Muscle of arm (tissue), 14 donors: ENCODE measurements at places on chromosomes 16 and 17.
A peak's percentile ranks its signal among the peaks of the same experiment; 100 is the strongest.

DNA sequence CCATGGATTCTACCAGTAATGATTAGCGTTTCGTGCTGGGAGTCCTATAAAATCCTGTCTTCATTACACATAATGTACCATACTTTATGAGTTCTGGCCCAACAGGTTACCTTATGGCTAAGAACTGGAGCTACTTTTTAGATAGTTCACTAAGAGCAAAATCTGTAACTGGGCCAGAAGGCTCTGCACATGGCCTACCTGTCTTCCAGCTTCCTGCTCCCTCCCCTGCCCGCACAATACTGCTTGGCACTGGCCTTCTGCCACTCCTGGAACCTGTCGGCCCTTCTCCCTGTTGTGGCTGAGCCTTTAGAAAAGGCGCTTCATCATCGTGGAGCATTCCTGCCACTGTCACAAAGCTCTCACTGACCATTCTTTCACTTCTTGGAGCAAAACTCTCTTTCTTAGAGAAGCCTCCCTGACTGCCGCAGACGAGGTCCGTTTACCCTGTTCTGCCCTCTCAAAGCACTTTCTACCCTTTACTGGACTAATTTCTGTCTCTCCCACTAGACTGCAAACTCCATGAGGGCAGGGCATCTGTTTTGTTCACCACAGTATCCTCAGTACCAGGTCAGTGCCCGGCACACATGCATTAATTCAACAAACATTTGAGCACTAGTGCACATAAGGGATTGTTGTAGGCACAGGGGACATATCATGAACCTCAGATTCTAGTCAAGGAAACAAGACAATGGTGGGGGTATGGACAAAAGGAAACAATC is 116.5 kb downstream of the PARN start:
- no peak for DNase-seq

- DNase-seq: no peak
Measured at GRCh38 chr16:31177136-31177535, 2.8 kb upstream of the FUS start.

- peak; percentile 89 for DNase-seq
Measured at GRCh38 chr17:57875290-57876022, 25.6 kb upstream of the MRPS23 start.

GRCh38 chr17:57939797-57940196 is 15.4 kb downstream of the CUEDC1 start:
- no peak for DNase-seq

DNA sequence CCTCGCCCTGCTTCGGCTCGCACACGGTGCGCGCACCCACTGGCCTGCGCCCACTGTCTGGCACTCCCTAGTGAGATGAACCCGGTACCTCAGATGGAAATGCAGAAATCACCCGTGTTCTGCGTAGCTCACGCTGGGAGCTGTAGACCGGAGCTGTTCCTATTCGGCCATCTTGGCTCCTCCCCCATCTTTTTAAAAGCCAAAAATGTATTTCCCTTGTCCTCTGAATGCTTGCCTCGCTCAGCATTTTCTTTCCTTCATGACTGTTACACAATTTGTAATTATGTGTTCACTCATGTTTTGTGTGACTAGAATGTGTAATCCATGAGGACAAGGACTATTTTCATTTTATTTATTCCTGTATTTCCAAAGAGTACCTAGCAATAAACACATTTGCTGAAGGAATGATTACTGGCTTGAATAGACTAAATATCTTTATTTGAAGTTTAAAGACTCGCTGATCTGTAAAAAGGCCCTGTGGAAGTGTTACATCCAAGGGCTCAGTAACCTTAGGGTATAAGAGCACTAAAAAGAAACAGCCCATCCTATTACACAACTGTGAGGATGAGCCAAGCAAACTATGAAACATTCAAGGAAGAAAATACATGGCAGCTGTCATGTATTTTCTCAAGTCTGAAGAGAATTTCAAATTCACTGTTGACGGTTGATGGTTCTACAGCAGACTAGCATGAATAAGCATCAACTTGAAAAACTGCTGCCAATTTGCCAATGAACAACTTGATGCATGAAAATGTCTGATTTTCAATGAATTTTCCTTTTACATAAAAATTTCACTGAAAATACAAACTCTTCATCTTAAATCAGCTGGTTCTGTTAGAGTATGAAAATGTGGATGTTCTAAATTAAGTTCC is 192.6 kb downstream of the MYO1D start:
- DNase-seq: no peak

- DNase-seq: no peak
Measured at GRCh38 chr17:32931686-32932085, 3.7 kb downstream of the TMEM98 start.

DNA sequence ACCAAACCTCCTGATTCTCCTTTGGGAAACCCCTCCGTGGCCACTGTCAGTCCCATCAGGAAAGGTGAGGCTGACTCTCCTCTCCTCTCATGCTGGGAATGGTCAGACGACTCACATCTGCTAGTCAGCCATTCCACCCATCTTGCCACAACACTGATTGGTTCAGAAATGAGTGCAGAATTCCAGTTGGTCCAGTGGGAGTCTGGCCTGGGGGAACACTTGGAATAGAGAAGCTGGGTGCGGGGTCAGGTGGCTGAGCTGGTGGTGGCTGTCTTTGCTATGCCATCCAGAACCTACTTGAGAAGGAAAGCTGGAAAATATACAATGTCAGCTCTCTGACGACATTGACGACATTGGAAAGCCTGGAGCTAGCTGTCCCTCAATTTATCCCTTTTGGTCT is 23.6 kb upstream of the PLLP start:
- DNase-seq: no peak

DNA sequence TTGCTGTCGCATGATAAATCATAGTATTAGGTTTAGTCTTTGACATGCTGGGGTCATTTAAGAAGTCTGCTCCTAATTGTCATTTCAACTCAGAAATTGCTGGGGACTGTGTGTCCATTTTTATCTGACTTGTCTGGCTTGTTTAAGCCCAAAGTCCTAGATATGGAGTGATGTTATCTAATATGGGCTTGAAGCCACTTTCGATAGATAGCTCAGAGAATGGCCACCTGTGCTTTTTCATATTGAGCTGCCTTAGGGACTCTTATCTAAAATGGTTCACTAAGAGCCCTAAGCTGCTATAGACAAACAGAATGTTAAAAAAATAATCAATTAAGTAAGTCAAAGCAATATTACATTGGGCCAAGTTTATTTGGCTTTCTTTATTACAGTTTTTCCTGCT is 81.6 kb upstream of the CNTNAP4 start:
- DNase-seq: no peak

DNA sequence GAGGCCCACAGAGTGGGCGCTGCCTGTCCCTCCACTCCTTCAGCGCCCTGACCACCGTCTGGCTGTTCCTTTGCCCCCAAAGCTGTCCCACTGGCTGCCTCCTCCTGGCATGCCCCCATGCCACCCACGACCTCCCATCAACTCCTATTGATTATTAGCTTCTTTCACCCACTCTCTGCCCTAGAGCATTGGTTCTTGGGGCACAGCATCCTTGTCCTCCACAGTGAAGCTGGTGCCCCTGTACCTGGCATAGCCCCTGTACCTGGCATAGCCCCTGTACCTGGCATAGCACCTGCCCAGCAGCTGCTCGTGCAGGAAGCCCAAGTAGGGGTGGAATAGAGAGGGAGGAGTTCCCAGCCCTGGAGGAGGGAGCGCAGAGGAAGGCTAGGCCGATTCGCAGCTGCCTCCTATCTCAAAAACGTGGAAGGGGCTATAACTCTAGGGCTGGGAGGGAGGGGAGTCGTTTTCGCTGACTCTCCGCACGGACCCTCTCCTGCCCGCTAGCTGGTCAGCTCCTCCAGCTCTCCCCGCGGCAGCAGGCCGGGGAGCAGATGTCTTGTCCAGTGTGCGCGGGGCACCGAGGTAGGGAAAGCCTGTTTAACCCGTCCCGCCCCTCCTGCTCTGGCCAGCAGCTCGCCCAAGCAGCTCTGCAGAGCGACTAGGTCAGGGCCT is 5.7 kb upstream of the ACTG1 start:
- DNase-seq: no peak

DNA sequence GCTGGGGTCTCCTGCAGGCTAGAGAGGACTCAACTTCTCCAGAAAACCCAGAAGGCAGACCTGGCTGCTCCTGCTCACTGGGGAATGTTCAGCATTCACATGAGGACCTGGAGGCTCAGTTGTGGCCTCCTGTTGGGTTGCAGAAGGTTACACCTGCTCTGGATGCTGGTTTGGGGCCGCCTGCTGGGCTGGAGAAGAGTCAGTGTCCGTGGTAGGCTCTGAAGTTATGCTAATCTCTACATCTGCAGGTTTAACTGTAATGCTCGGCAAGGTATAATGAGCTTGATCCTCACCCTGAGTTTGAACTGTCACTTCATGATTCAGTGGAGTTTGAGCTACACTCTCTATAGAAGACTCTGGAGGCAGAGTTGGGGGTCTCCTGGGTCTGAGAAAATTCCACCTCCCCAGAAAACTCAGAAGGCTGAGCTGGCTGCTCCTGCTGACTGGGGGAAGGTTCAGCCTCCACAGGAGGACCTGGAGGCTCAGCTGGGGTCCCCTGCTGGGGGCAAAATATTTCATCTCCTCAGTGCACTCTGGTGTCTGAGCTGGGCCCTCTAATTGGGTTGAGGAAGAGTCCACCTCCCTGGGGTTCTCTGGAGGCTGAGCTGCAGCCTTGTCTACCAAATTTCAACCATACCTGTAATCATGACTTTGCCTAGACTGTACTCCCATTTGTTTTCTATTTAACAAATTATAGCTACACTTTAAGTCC is 23.5 kb downstream of the RDM1 start:
- no peak for DNase-seq

- no peak for DNase-seq
Measured at GRCh38 chr17:78678222-78678557, 101.0 kb upstream of the DNAH17 start.

GRCh38 chr17:49557312-49558024 is 18.2 kb upstream of the NXPH3 start:
- no peak for DNase-seq

DNA sequence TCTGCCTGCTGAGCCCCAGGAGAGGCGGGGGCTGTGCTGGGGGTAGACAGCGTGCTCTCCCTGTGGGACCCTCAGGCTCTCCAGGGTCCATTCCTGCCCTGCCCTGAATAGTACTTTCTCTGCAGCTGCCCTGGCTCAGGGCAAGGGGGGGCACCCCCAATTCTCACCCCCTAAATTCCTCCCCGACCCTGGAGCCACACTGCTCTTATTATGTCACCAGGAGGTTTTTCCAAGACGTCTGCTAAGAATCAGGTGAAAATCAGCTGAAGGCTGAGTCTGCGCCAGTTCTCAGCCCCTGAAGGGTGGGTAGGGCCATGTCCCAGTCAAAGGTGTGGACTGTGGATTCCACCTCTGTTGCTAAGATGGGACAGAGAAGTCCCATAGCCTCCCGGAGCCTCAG is 49.9 kb upstream of the MAP3K14 start:
- no peak for DNase-seq

DNA sequence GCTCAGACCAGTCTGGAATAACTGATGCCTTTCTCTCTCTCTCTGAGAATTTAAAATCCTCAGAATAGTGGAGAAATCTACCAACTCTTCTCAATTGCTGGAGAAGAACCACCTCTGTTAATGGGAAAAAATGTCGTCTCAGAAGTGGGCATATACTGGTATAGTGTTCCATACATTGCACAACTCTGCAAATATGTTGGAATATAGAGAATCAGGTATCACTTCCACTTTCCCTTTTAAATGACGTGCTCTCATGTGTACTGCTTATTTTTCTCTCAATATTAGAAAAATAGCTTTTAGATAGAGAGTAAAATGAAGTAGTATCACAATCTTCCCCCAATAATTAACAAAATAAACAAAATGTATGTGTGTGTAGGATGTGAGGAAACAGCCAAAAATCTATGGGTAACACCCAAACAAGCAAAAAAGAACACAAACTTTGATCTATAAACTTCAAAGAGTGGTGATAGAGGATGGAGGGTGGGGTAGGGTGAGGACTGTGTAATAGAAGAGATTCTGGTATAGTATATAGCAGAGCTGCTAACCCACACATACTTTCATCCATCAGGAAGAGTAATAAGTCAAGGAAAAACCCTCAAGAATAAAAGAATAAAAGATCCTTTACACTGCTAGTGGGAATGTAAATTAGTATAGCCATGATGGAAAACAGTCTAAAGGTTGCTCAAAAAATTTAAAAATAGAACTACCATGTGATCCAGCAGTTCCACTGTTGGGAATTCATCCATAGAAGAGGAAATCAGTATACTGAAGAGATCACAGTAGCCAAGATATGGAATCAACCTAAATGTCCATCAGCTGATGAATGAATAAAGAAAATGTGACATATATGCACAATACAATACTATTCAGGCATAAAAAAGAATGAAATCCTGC is 46.9 kb downstream of the NFATC3 start:
- DNase-seq: no peak

DNA sequence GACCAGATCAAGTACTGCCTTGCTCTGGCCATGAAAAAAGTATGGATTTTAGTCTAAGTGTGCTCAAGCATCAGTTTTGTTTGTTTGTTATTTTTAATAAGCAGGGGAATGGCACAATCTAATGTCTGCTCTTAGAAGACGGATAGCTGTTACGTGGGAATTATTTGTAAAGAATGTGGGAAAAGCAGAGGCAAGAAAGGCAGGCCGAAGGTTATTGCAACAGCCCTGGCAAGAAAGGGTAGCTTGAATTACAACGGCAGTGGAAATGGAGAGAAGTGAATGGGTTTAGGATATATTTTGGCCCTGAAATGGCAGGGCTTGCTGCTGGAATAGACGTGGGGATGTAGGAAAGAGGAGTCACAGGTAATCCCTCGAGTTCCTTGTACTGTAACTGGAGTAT is 987 bp upstream of the HASPIN start:
- DNase-seq: no peak

DNA sequence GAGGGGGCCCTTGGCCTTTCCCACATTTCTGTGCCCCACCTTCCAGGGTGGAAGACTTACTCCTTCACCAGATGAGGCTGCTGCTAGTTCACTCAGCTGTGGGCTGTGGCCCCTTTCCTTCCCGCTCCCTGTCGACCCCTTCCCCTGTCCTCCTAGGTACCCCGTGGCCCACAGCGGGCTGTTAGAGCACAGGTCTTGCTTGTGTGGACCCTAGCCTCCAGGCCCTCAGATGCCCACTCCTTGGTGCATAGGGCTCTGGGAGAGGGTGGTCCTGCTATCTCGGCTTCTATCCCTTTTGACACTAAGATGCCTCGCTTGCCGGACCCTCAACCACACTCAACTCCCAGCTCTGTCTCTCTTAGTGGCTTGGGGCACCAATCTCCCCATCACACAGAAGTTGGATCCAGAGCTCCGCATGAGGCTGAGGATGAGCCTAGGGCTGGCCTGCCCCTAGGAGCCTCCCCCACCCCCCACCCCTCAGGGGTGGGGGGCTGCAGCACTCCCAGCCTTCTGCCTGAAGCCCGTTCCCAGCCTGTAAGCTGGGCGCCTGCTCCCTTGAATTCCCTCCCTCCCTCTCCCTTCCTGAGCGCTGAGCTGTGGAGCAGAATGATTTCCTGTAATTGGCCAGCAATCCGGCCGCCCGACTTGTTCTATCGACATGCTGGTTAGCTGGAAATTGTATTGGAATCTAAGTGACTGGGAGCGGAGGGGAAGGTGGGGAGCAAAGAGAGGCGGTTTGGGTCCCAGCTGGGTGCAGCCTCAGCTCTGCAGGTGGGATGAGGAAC is 30.9 kb downstream of the DCAKD start:
- DNase-seq: peak; percentile 64
